ENCODE measurements at places on chromosomes 2 and 18. TPM values are rescaled to one million over a fixed set of nuclear protein-coding genes. Genes with fewer than 3 reads are reported as not detected.

DNA sequence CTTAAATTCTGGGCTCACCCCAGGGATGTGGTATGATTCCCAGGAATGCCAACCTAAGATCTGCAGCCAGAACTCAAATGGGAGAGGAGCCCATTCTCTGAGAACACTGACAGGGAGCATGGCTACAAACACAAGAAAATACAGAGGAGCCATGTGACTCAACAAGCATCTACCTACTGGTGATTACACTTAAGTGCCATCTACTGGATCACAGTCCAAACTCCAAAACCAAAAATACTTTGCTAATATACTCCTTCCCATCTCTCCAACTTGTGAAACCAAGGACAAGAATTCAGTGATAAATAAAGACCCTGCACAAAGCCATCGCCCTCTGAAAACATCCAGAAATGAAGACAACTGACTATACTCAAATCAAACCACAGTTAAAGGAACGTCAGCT lies 116.9 kb downstream of the NR4A2 start:
- DNase-seq, result no peak

GRCh38 chr18:47110492-47111274 lies 39.6 kb downstream of the HDHD2 start:
- no peak for DNase-seq

DNA sequence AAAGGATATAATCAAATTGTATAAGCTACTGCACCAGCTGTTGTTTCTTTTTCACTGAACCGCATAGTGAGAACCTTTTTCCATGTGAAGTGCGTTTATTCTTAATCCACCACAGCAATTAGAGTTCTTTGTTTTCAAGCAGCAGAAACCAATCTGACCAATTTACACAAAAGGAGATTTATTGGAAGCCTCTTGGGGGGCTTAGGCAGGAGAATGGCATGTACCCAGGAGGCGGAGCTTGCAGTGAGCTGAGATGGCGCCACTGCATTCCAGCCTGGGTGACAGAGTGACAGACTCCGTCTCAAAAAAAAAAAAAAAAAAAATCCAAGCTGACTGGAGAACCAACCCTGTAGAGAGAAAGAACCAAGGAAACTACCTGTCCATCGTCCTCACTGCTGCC lies 10.0 kb downstream of the ADNP2 start:
- DNase-seq, result no peak

GRCh38 chr2:65729246-65729645 lies 296.8 kb upstream of the SPRED2 start:
- no peak for DNase-seq

DNA sequence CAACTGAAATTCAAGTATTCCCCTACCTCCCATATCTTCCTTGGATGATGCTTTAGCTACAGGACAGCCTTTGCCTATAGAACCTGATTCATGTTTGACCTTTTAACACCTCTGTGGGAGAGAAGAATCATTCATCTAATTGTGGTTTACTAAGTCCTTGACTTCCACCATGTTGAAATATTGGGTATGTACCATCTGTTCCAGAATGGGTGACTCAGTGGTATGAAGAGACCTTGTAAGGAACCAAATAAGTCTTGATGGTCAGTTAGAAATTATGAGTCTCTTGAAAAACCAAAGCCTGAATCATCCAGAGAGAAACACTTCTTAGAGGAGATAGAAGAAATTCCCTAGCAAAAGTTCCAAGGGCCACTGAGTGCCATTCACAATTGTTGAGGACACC lies 27.5 kb downstream of the STAMBP start:
- DNase-seq, result no peak

- DNase-seq, result no peak
Measured at GRCh38 chr2:84912984-84913383, 7.5 kb downstream of the TMSB10 start.

PRKAG3 gene
- not detected for polyA plus RNA-seq

REG3G gene
- not detected for polyA plus RNA-seq

FZD7 gene
- polyA plus RNA-seq, result 4.9 TPM

STAT4 gene
- 11.6 TPM for polyA plus RNA-seq

EML6 gene
- polyA plus RNA-seq, result 1.8 TPM

EPB41L3 gene
- 0.37 TPM for polyA plus RNA-seq

NETO1 gene
- not detected for polyA plus RNA-seq

FN1 gene
- 157 TPM for polyA plus RNA-seq
